ENCODE measurements at places on chromosomes 2 and 18.

DNA sequence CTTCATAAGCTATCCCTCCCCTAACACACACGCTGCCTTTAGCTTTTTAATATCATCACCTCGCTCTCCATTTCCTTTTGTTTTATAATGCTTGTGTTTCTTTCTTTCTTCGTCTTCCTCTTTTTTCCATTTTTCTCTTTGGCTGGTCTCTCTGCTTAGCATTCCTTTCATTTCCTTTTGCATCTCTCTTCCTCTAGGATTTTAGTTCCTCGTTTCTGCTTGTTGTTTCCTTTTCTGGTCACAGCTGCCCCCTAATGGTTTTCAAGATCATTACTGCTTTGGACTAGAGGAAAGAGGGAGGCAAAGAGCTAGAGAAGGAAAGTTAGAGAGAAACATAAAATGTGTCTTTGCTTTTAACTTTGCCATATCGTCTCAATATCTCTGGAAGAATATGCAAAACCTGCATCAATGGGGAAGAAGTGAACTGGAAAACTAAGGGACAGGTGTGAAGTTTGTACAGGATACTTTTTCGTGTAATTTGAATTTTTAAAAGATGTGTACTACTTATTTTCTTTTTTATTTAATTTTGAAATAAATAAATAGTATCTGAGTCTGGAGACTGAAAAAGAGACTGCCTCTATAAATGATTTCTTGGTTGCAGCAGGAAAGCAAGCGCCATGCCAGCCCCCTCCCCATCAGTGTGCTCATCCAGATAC lies 6.3 kb upstream of the NRP2 start:
- no peak for DNase-seq

- DNase-seq = no peak
Observed at GRCh38 chr2:24512404-24512803, 21.4 kb downstream of the NCOA1 start.

- no peak for DNase-seq
Observed at GRCh38 chr2:81260320-81260719, 955.8 kb upstream of the LRRTM1 start.

- DNase-seq = no peak
Observed at GRCh38 chr18:23438608-23439366, 14.3 kb upstream of the RIOK3 start.

- no peak for DNase-seq
Observed at GRCh38 chr2:100018341-100019193, 123.8 kb downstream of the AFF3 start.

DNA sequence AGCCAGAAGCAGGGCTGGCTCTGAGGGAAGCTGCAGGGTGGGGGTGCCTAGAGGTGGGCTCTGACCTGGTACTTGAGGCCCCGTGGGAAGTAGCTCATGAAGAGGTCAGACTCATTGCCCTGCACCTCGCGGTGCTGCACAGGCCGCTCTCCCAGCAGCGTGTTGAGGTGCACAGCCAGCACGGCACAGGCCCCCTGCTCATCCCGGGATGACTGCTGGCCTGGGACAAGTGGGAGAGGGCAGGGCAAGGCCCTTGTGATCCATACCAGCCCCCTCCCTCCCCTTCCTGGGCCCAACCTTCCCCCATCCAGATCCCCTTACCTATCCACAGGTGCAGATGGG lies 8.7 kb downstream of the CAPG start:
- DNase-seq = no peak

GRCh38 chr2:39017334-39017733 lies 103.5 kb downstream of the SOS1 start:
- DNase-seq = no peak

DNA sequence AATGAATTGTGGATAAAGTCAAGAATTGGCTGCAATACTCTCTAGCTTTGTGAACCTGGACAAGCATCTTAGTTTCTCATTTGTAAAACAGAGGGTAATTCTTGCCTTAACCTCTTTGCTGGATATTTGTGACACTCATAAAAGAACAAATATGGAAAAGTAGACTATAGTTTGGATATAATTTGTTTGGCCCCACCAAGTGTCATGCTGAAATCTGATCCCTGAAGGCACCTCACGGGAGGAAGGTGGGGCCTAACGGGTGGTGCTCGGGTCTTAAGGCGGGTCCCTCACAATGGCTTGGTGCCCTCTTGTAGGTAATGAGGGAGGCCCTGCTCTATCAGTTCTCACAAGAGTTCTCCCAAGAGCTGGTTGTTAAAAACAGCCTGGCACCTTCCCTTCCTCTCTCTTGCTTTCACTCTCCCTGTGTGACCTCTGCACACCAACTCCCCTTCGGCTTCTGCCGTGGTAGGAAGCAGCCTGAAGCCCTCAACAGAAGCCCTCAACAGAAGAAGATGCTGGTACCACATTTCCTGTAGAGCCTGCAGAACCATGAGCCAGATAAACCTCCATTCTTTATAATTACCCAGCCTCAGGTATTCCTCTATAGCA lies 37.4 kb downstream of the ARL4C start:
- no peak for DNase-seq

- no peak for DNase-seq
Observed at GRCh38 chr2:32963941-32964340, 17.2 kb downstream of the LTBP1 start.

- DNase-seq = no peak
Observed at GRCh38 chr2:239770246-239770639, 254.9 kb downstream of the NDUFA10 start.

- no peak for DNase-seq
Observed at GRCh38 chr2:191983186-191983585, 136.3 kb upstream of the CAVIN2 start.

- no peak for DNase-seq
Observed at GRCh38 chr2:182142062-182142461, 156.4 kb downstream of the PPP1R1C start.

DNA sequence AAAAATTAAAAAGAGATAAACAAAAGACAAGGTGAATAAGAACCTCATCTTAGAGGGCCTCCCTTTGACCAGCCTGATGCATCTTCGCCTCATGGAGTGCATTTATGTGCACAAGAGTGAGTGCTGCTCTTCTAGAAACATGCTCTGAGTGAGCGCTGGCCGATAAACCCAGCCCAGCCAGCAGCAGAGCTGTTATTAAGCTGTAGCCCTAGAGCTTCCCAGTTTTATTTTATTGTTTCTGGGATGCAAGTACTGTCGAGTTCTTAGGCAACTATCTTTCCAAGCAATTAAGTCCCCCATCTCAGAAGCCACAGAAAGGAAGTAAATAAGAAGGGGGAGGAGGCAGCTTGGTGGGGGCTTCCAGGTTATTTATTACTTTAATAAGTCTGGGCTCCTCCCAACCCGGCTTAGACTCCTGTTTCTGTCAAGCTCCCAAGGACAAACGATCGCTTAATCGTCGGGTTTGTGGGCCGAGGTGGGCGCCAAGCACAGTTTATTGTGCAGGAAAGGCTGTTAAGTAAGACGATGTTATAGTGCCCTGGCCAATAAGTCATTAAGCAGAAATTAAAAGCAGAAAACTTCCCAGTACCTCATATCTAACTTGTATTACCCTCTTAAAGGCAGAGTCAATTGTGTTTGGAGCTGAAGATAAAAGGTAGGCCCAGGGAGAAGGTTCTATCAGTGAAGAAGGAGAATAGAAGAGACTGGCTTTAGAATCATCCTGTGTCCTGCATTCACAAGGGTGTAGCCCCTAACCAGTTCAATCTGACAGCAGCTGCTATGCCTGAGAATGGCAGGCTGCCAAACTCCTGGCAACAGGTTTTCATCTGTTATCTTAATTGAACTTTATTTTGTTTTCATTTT lies 176.3 kb downstream of the PIK3C3 start:
- no peak for DNase-seq

DNA sequence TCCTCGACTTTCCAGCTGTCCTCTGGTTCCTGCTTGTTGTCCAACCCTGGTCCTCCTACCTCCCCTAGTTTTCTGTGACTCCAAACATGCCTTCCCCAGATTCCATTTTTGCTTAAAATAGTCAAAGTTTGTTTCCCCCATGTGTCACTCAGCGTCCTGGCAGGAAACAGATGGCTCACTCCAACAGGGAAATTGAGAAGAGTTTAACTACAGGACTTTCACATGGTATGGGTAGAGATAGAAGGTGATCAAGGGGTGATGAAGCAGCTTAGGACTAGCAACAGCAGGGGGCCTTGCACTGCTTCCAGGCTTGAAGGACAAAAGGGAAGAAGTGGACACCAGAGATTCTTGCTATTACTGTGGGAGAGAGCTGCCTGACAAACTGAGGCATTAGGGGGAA lies 6.1 kb upstream of the CUL3 start:
- no peak for DNase-seq

DNA sequence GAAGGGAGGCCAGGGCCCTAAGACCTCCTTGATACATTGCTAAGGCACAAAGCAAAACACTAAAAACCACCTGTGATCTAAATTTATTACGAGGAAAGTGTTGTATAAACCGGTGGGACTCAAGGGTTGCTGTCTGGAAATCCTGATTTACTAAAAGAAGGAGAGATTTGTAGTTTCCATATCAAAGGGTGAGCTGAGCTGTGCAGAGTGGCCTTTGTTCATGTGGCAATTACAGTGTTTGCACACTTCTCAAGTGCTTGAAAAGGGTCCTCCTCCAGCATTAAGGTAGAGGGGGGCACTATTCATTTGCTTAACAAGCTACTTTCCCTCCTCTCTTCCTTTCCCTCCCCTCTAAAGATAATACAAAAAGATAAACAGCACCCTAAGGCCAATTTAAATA lies 30.5 kb upstream of the ITGA4 start:
- DNase-seq = no peak

- peak; percentile 84 for DNase-seq
Observed at GRCh38 chr2:60819155-60819862, 62.1 kb upstream of the REL start.

- no peak for DNase-seq
Observed at GRCh38 chr2:35538796-35539195, 816.8 kb upstream of the CRIM1 start.

DNA sequence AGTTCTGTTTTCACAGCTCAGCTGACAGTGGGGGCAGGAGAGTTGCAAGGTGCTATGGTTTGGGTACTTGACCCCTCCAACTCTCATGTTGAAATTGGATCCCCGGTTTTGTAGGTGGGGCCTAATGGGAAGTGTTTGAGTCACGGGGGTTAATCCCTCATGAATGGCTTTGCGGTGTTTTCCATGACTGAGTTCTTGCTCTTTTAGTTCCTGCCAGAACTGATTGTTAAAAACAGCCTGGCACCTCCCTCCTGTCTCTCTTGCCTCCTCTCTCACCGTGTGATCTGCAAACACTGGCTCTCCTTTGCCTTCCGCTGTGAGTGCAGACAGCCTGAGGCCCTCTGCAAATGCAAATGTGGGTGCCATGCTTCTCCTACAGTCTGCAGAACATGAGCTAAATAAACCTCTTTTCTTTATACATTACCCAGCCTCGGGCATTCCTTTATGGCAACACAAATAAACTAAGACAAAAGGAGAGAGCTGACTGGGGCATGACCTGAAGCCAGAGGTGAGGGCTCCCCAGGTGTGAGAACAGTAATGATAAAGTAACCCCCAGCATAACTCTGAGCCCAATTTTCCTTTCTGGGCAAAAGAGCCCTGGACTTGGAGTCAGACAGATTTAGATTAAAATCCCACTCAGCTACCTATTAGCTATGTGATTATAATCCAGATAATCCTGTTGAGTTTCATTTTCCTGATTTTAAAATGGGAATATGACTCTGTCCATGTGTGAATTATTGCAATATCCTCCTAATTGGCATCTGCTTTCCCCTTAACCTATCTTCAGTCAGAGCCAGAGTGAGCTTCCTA lies 64.9 kb upstream of the CAPN13 start:
- DNase-seq = no peak

DNA sequence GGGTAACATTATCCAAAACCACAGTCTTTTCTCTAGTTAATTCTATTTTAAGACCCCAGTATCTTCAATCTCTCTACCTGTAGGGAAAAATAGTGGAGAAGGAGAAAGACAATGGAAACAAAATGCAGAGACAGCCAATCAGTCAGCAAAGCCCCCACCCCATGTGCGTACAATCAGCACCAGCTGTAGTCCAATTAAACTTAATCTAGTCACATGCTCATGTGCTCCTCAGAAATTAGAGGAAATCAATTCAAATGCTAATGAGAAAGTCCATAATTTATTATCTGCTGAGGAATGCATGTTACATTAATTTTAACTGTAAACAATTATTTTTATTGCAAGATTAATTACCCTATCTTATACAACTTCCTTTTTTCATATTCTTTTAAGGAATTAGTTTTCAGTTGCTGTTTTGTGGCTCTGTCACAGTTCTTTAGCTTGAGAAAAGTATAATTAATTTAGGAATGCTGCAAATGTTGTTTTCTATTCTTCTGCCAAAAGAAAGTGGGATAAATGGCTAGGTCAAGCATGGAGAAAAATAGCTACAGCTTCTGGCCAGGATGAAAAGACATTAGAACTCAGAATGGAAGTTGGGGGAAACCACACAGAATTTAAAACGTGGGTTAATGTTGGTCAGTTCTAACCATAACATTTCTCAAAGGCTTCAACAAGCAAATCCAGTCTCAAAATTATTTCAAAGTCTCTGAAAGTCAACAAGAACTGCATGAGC lies 232.4 kb upstream of the HNRNPA3 start:
- DNase-seq = no peak

DNA sequence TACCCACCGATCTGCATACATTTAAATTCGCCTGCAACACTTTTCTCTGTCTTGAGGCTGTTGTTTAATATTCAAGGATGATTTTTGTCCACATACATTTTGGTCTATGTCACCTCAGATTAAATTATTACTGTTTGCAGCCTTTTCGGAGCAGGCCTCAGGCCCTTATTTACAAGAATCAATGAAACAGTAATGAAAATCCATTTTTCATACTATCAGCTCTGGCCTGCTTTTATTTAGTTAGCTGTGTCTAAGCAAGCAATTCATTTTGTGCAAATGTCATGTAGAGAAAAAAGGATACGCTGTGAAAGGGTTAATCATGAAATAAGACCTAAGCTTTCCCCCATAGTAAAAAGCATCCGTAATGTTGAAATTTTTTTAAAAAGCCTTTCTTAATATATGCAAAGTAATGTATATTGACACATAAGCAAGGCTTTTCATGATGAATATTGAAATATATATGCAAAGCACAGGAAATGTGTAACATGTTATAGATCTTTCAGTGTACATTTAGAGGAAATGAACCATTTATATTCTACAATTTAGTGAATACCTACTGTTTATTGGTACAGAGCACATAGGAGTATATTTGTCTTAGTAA lies 1135.3 kb upstream of the ZEB2 start:
- DNase-seq = no peak

DNA sequence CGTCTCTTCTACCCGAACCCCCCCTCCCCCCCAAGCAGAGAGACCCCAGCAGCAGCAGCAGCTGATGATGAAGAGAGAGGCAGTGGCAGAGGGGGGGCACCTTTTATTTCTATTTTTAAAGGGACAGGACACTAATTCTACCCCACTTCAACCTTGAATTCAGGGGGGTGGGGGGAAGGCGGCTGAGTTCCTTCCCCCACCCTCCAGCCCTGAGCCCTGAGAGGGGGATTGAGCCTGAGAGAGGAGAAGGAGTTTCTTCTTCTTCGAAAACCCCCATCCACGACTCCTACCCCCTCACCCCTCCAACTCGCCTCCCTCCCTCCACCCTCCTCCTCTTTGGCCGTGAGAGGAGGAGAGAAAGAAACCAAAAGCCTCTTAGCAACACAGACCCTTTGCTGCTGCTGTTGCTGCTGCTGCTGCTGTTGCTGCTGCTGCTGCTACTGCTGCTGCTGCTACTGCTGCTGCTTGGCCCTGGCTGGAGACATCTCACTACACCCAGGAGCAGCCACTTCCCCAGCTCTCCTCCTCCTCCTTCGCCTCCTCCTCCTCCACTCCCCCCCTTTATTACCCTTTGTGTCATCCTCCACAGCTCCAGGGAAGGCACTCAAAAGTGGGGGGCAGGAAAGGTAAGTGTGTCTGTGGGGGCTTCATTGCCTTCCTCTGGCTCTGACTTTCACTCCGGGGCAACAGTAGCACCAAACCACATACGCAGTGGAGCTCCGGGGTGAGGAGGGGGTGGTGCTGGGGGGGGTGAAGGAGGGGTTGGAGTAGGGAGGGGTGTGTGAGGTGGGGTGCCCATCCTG lies at the start of gene MBD5:
Gene MBD5 (plus strand): TSS at position 33 of the 803 bp plus-strand sequence.
- no peak for DNase-seq

Data from stimulated activated CD8-positive, alpha-beta memory T cell treated with anti-CD3 and anti-CD28 coated beads, Interleukin-4, amount 100 ng/mL, for 4 hours (primary cell).